Sciatic nerve (tissue), 2 donors: ENCODE measurements at places on chromosomes 13 and 19.

- no peak for DNase-seq
Observed at GRCh38 chr13:46350003-46350402, 37.0 kb downstream of the RUBCNL start.

GRCh38 chr19:14440049-14440448, 6.9 kb downstream of the PKN1 start:
- DNase-seq, result peak; percentile 79

GRCh38 chr13:79992111-79992510, 348.8 kb downstream of the SPRY2 start:
- DNase-seq, result no peak

GRCh38 chr13:32428581-32429432, 877 bp upstream of the N4BP2L1 start:
- DNase-seq, result no peak

- no peak for DNase-seq
Observed at GRCh38 chr19:15144046-15144646, 36.9 kb downstream of the SYDE1 start.

DNA sequence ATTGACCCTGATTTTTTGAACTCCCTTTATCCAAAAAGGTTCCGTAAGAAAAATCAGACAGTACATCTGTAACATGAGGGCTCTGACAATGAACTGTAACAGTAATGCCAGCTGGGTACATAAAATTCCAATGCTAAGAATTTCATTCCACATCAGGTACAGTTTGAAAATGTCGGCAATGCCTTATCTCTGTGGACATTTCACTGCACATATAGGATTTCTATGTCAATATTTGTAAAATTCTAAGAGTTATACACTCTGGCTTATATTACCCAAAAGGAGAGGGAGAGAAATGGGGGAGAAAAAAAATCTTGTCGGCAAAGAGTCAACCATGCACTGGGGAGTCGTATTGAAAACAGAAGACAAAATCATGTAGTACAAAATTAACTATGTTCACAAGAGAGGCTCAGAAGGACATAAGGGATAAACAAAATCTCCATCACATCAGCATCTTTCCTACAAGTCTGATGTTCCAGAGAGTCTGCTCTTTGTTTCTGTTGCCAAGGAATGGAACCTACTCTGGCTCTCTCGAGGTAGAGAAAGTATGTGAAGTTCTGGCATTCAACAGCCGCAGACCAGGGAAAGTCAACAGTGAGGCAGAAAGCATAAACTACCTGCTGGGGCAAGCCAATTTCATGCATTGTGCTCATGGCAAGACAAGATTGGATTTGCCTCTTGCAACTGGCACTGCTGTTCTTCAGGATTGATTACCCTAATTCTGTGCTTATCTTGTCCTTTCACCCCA, 72.4 kb downstream of the STARD13 start:
- DNase-seq, result no peak

- no peak for DNase-seq
Observed at GRCh38 chr13:97743938-97744337, 209.5 kb upstream of the IPO5 start.
